Central memory CD4-positive, alpha-beta T cell (primary cell): ENCODE measurements at places on chromosomes 7 and 10.

DNA sequence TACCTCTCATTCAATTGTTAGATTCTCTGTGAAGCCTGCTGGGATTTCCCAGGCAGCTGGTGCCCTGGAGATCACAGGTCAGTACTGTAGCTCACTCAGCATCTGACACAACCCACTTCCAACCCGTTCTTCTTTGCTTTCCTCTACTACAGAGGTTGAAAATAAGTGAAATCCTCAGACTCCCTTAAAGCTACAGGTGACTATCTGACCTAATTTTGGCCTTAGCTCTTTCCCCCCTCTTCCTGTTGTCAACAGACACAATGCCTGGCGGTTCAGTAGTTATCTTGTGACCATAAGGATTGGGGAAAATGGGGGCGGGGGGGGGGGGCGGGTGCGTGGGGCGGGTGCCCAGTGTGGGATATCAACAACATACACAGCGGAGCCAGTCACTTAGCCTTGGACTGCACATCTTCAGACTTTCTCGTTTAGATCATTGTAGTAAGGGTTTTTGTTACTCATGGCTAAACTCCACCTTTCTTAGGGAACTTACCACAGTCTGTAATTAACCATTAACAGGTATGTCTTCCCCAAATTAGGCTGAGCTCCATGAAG lies 37.8 kb downstream of the MTPN start:
- DNase-seq: no peak

- DNase-seq: no peak
Measured at GRCh38 chr10:62034096-62034640, 132.7 kb downstream of the ARID5B start.

DNA sequence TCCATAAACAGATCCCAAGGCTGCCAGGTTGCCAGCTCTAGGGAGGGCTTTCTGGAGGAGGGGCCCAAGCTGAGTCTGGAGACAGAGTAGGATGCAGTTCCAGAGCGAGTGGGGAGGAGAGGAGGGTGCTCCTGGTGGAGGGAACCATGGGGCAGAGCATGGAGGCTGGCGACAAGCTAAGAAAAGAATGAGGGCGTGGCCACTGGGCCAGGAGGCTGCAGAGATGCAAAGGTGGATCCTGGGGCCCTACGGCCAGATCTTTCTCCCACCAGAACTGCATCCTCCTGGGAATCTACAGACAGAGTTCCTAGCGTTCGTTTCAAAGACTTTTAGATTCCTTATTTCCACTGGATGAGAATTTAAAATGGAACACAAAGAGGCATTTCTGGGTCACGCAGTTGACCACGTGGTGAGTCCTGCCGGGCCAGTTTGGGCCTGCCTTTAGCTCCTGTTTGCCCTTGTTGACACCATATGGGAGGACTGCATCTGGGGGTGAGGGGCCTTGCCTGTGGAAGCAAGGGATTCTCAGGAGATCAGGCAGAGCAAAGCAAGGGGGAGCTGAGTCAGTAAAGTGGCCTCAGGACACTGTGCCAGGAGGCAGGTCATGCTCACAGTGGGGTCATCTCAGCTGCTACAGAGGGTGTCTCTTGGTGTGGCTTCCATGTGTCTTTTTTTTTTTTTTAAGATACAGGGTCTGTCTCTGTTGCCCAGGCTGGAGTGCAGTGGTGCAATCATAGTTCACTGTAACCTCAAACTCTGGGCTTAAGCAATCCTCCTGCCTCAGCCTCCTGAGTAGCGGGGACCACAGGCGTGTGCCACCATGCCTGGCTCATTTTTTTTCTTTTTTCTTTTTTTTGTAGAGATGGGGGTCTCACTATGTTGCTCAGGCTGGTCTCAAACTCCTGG lies 137.8 kb downstream of the SH3PXD2A start:
- no peak for DNase-seq

- no peak for DNase-seq
Measured at GRCh38 chr10:111481261-111481826, 404.5 kb downstream of the ADRA2A start.

GRCh38 chr10:77077316-77077945 lies 560.2 kb downstream of the KCNMA1 start:
- no peak for DNase-seq

- no peak for DNase-seq
Measured at GRCh38 chr7:106060394-106060920, 51.7 kb downstream of the SYPL1 start.

- no peak for DNase-seq
Measured at GRCh38 chr7:30674420-30674819, 7.8 kb downstream of the CRHR2 start.

DNA sequence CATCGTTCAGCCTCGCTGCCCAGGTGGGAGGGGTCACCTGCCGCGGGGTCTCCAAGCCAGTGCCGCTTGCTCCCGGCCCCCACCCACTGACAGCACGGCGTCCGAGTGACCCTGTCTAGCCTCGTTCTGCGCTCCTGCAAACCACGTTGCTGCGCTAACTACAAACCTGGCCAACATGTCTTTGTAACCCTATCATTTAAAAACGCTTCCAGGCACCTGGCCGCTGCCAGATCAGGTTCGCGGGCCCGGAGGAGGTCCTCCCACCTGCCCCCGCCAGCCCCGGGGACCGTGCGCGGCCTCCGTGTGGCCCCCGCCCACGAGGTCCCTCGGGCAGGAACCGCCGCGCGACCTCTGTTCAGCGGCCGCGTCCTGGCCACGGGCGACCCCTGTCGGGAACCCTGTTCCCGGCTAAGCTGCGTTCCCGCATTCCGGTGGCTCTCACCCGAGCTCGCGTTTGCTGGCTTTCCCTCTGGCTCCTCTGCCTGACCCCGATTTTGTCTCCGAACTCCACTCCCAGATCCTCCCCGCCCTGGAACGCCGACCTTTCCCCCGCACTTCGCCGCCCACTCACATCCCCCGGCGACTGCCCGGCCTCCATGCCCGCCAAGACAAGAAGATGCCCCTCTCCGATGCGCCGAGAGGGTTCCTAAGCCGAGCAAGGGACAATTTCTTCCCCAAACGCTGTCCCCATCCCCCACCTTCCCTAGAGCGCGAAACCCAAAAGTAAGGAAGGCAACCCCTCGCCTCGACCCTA lies 2.4 kb downstream of the SFMBT2 start:
- DNase-seq: peak; percentile 20

DNA sequence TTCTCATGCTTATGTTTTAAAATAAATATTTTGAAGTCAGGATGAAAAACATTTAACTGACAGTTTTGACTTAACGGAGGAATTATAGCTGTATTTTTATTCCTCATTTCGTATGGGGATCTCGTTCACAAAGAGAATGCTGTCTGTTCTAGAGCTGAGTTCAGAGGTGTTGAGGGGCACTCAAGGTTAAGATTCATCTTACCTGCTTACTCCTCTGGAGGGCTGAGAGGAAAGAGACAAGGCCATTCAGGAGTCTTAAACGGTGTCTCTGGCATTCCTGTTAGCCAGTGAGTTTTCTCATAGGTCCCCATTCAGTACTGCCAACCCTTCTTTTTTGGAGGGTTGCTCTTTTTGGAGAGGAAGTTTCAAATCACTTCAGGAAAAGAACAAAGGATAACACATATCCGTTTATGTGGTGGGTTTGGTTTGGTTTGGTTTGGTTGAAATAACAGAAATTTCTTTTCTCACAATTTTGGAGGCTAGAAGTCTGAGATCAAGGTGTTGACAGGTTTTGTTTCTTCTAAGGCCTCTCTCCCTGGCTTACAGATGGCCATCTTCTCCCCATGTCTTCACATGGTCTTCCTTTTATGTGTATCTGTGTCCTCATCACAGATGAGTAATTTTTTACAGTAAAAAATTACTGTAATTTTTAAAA lies 23.1 kb downstream of the CALHM2 start:
- no peak for DNase-seq

DNA sequence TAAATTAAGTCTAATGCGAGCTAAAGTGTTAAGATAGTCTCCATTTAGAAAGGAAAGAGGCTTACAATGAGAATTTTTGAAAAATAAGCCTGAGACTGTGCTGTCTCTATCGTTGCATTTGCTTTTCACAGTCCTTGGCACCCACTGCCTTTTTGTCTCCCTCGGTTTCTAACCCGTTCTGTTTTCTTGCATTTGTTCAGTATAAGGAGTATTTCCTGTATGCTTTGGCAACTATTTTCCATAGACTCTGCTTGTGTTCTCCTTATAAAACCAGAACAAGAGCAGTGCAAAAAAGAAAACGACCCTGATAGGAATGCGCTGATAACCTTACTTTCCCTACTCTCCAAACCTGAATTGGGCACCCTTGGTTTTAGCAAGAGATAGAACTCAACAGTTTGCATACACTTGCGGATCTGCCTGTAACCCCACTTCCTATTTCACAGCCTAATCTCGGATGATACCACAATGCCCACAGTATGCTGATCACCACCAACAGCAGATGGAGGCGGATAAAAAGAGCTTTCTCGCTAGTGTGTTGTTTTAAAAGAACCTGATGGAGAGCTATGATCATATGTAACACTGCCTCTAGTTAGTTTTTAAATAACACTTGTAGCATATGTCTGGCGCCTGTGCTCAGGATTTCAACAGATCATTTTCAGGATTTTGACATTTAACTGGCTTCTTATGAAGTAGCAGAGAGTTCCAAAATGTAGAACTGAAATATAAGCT lies 1.6 kb upstream of the ARHGAP12 start:
- peak; percentile 64 for DNase-seq

DNA sequence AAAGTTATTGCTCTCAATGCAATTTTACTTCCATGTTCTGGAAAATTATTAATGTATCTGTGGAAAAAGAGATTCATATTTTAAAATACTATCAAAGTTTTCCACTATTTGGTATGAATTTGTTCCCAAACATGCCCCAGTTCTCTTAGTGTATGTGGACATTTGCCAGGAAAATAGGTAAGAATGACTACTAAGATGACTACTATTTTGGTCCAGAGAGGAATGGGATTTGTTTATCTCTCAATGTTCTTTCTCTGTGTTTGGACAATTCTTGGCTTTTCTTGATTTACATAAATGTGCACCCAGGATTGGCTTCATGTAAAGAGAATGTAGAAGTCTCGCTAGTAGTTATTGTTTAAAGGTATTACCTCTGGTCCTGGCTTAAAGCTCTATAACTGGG lies 60.3 kb upstream of the POT1 start:
- DNase-seq: no peak

DNA sequence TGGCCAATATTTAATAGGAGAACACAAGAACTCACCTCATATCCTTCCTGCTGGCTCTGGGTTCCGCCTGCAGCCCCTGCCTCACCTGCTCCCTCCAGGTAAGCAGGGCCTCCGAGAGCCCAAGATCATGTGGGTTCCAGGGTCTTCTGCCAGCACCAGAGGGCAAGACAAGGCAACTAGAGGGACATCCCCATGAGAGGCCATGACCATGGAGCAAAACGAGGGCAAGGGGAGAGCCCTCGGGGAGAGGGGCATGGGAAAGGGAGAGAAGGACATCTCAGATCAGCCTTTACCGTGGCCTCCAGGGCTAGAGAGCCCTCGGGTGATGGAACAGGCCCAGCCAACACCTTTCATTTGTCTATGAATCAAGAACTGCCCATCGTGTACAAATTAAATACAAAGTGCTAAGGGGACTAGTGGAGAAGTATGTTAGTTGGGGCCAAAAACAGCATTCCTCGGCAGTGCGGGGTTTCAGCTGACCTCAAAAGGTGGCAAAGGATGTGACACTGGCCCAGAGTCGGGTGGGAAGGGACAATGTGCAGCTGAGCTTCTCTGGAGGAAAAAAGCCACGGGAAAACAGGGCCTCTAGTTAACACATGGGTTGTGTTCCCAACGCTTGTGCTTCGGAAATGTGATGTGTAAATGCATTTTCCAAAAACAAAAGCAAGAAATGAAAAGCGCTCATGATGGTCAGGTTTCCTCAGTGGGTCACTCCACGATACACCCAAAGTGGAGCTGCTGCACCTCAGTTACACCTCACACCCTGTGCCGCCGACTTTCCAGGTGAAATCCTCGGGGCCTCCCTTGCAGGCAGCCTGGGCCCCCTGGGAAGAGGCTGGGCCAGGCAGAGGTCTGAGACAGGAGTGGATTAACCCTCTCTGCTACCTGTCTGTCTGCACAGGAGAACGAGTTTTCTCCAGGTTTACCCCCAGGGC lies 2.0 kb downstream of the AOC1 start:
- no peak for DNase-seq

DNA sequence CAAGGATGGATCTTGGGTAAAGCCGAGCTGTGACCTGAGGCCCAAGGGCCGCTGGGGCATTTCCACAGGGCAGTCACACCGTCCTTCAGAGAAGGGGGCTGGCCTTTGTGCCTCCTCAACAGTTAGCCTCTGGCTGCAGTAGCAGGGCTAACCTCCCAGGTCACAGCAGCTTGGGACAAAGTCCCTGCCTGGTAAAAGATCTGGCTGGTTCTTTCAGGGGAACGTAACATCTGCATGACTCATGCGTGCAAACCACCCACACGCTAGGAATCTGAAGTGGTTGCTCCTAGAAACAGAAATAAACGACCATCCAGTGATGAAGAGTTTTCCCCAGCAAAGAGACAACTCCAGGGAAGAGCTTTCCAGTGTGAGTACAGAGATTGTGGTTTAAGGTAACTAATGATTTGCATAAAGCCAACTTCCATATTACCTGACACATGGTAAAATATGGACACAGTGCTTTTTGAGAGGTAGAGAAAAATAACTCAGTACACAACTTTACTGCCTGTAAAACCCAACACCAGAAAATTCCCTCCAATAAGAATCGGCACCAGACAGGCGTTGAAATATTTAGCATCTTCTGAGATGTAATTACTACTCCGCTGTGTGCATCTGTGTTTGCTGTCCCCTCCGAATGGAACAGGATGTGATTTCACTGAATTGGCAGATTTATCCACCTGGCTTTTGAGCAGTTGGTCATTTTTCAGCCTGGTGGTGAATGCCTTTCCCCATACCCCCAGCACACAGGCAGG lies 84.9 kb upstream of the ADRB1 start:
- no peak for DNase-seq

DNA sequence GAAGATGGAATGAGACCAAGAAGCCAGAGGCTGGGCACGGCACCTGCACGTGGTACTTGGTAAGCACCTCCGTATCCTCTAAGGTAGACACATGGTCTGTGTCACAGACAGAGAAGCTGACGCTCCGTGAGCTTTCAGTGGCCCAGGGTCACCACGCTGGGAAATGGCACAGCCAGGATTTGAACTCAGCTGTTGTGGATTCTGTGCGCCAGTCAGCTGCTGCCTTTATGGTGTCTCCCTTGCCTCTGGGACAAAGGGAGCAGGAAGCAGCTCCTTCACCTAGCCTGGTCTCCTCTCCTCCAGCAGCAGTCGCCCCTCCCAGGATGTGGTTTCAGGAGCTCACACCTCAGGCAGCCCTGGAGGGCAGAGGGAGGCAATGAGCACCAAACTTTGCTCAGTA lies 110.8 kb downstream of the ARHGAP22 start:
- no peak for DNase-seq

DNA sequence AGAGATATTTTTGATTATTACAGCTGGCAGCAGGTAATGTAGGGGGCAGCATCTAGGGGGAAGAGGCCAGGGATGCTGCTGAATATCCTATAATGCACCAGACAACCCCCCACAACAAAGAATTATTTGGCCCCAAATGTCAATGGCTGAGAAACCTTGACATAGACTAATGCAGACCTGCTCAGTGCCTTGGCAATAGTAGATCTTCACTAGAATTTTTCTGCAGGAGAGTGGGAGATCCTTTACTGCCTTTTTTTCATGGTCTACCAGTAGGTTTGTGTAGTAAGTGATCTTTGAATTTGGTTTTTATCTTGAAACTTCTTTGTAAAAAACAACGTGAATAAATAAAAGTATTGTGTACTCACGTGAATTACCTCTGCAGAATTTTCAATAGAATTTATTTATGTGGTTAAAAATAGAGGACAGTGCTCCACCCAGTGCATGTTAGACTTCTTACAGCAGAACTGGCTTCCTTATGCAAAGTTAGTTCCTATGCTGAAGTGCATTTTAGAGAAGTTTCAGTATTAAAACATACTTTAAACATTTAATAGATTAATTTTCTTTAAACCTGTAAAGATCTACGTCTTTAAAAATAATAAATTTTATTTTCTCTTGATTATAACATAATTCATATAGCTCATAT lies 199.6 kb upstream of the HDAC9 start:
- DNase-seq: no peak

GRCh38 chr10:74746813-74747212 lies 79.6 kb upstream of the KAT6B start:
- DNase-seq: no peak
